ENCODE measurements at places on chromosomes 7 and 10.
A peak's percentile ranks its signal among the peaks of the same experiment; 100 is the strongest.

DNA sequence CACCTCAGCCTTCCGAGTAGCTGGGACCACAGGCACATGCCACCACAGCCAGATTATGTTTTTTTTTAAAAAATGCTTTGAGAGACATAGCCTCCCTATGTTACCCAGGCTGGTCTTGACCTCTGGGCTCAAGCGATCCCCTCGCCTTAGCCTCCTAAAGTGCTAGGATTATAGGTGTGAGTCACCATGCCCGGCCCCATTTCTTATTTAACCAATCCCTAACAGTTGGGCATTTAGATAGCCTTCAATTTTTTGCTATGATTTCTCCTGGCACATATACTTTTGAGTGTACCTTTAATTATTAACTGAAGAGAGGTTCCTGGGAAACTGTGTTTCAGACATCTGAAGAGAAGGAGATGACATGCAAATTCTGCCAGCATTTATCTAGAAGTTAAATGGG is 22.6 kb upstream of the AUTS2 start:
- no peak for DNase-seq

DNA sequence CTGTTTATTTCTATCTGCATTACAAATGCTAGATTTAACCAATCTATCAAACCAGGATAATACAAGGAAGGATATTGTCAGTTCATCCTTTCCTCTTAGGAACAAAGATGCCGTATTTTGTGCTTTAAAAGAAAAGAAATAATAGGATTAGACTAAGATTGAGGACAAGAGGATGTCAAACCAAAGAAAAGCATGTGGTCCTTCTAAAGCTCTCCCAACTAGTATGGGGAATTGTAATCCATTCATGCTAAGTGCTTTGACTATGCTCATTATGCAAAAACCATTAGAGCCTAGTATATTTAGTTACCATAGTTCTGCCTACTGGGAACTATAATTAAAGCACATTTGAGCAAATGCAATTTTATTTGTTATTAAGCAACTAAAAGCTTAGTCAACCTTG is 280.2 kb downstream of the GRM8 start:
- no peak for DNase-seq

GRCh38 chr7:43482679-43483252 is 100.1 kb upstream of the STK17A start:
- no peak for DNase-seq

DNA sequence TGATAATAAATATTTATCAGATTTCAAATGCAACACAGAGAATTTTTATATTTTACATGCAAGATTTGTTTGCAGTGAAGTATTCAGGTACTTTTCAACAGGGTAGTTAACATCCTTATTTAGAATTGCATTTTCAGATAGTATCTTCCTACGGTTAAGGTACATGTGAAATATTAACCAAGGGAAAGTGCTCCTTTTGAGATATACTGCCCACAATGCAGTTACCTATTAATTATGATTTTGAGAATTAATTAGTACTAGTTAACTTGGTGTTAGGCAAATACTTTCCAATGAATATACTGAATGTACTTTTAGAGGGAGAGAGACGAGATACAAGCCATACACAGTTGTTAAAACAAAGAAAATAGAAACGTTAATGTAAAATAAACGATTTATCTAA is 206.2 kb upstream of the YAE1 start:
- DNase-seq = no peak

- DNase-seq = no peak
Measured at GRCh38 chr10:10958041-10958440, 59.6 kb upstream of the CELF2 start.

GRCh38 chr7:138325434-138325833 is 134.6 kb upstream of the TRIM24 start:
- DNase-seq = no peak

DNA sequence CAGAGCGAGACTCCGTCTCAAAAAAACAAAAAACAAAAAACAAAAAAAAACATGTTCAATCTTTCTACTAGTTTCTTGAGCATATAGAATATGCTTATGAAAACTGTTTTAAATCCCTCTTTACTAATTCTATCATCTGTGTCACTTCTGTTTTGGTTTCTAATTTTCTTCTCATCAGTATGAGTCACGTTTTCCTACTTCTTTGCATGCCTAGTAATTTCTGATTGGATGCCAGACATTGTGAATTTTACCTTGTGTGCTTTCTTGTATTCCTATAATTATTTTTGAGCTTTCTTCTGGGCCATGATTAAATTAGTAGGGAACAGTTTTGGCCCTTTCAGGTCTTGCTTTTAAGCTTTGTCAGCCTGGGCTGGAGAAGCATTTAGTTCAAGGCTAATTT is 9.9 kb downstream of the MICU1 start:
- DNase-seq = no peak

- no peak for DNase-seq
Measured at GRCh38 chr7:77426052-77426404, 9.9 kb upstream of the GSAP start.

- no peak for DNase-seq
Measured at GRCh38 chr7:12107841-12108254, 103.2 kb upstream of the TMEM106B start.

DNA sequence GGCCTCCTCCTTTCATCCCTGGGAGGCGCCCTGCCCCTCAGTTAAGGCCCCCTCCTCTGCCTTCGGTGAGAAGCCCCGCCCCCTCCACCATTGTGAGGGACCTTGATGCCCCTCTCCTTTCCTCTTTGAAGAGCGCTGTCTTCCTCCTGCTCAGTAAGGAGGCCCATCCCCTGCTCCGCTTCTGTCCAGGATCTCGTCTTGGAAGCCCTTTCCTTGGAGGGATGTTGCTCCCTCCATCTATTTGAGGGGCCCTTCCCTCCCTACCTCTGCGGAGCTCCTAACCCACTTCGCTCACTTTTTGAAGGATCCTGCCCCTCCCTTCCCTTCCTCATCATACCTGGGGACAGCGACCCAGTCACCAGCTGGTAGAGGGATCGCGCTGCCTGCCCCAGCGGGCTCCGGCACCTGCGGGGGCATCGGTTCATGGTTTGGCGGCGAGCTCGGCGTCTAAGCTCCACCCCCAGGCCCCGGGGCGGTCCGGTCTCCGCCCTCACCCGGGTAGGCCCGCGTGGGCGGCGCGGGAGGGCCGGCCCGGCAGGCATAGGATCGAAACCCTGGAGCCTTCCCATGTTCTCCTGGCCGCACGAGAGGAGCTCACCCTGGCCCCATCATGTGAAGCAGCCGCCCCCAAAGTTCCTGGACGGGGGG is 4.1 kb downstream of the KCNIP2 start:
- DNase-seq = peak; percentile 63

Measured in stimulated activated CD8-positive, alpha-beta memory T cell treated with anti-CD3 and anti-CD28 coated beads, Interleukin-2, amount 100 ng/mL, for 48 hours (primary cell).